Non-pigmented ciliary epithelial cell (primary cell): ENCODE measurements at places on chromosomes 16 and 17.

- DNase-seq, result peak; percentile 92
Observed at GRCh38 chr17:41060052-41060604, at the start of gene KRTAP2-3. TSS of gene KRTAP2-3 (minus strand) at chr17:41060114. CDS start at chr17:41060050, 64 bp downstream.

- DNase-seq, result no peak
Observed at GRCh38 chr17:41013181-41013580, 4.3 kb upstream of the KRTAP3-1 start.

DNA sequence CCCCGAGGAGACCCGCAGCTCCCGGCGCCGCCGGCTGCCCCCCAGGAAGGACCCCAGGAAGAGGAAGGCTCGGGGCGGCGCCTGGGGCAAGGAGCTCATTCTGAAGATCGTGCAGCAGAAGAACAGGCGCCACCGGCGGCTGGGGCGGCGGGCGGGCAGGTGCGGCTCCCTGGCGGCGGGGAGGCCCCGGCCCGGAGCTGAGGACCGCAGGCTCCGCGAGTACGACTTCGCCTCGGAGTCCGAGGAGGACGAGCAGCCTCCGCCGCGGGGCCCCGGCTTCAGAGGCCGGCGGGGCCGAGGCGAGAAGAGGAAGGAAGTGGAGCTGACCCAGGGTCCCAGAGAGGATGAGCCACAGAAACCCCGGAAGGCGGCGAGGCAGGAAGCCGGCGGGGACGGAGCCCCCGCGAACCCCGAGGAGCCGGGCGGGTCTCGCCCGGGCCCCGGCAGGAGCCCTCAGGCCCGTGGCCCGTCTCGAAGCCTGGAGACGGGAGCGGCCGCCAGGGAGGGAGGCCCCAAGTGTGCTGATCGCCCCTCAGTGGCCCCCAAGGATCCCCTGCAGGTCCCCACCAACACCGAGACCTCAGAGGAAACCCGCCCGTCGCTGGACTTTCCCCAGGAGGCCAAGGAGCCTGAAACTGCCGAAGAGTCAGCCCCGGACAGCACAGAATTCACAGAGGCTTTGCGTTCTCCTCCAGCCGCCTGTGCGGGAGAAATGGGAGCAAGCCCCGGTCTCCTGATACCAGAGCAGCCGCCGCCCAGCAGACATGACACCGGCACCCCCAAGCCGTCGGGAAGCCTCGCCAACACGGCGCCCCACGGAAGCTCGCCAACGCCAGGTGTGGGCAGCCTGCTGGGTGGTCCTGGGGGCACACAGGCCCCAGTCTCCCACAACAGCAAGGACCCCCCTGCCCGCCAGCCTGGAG lies 22.3 kb upstream of the ZFPM1 start:
- no peak for DNase-seq

GRCh38 chr17:1206026-1206777 lies 26.4 kb upstream of the ABR start:
- no peak for DNase-seq

GRCh38 chr17:29870836-29871465 lies 59.1 kb downstream of the SSH2 start:
- DNase-seq, result no peak

GRCh38 chr16:88468275-88469129 lies 15.4 kb downstream of the ZFPM1 start:
- DNase-seq, result no peak

GRCh38 chr17:51115179-51115578 lies 5.5 kb downstream of the SPAG9 start:
- DNase-seq, result no peak

DNA sequence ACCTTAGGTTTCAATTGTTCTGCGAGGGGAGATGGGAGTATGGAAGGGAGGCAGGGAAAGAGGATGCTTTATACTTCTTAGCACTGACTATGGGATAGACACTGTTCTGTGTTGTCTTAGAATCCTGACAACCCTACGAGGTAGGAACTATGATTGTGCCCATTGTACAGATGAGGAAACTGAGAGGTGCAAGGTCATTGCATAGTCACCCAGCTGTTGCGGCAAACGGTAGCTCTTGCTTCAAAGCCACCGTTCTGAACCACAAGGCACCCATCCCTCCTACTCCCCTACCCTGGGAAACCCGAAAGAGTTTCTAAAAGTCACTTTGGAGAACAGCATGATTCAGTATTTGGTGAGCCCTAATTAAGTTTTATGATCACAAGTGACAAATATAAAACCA lies 7.5 kb downstream of the CCDC40 start:
- no peak for DNase-seq
